HFFc6 (cell line): ENCODE measurements at places on chromosomes 12 and 14. TPM values are rescaled to one million over a fixed set of nuclear protein-coding genes. Genes with fewer than 3 reads are reported as not detected.

DNA sequence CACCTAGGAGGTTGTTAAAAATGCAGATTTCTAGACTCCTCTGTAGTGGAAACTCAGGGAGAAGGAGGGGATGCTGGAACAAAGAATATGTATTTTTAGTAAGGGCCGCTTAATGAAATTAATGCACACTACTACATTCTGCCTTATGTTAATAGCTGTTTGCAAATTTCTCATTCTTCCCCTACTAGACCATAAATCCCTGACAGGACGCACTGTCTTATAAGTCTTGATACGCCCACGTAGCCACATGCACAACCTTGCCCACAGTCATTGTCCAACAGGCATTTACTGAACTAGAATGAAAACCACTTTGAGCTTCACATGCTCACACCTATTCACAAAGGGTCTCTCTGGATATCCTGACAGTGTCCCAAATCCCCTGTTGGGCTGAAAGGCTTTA lies 10.5 kb downstream of the KRT2 start:
- no peak for DNase-seq

DNA sequence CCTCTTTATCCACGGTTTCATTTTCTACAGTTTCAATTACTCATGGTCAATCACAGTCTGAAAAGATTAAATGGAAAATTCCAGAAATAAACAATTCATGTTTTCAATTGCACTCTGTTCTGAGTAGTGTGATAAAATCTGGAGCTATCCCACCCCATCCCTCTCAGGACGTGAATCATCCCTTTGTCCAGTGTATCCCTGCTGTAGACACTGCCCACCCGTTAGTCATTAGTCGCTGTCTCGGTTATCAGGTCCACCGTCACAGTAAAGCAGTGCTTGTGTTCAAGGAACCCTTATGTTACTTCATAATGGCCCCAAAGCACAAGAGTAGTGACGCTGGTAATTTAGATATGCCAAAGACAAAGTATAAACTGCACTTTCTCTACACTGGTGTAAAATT lies 141.0 kb upstream of the LMNTD1 start:
- DNase-seq = peak; percentile 91

- DNase-seq = no peak
These were observed 16.2 kb upstream of the IGF1 start for GRCh38 chr12:102496591-102496990.

- no peak for DNase-seq
These were observed 181.4 kb downstream of the EFCAB11 start for GRCh38 chr14:89773151-89773550.

DNA sequence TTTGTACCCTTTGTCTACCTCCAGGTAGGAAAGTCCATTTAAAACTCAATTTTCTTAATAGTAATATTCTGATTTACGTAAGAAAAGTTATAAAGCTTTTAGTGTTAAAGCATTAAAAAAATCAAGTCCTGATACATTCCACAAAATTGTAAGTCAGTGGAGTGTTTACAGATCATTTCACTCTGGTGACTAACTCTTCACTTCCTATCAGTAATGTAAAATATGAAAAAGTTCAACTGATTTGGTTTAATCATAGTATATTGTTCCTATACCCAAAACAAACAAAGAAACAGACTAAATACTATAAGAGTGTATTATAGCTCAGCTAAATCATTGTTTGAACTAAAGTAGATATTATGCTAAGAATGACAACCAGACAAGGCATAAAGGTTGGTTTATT lies 85.9 kb downstream of the VEZT start:
- peak; percentile 5 for DNase-seq

- DNase-seq = peak; percentile 43
These were observed 4.7 kb upstream of the TTC7B start for GRCh38 chr14:90820958-90821357.

DNA sequence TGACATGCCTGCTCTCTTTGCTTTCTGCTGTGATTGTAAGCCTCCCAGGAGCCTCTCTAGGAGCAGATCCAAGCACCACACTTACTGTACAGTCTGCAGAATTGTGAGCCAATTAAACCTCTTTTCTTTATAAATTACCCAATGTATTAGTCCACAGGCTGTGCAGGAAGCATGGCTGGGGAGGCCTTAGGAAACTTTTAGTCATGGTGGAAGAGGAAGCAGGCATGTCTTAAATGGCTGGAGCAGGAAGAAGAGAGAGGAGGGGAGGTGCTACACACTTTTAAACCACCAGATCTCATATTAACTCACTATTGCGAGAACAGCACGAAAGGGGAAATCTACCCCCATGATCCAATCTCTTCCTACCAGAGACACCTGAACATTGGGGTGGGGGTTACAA lies 108.9 kb downstream of the DERA start:
- DNase-seq = no peak

- no peak for DNase-seq
These were observed 70.2 kb downstream of the SLC25A47 start for GRCh38 chr14:100393362-100393761.

GRCh38 chr12:69136931-69137613 lies 102.3 kb upstream of the CPSF6 start:
- DNase-seq = no peak

DNA sequence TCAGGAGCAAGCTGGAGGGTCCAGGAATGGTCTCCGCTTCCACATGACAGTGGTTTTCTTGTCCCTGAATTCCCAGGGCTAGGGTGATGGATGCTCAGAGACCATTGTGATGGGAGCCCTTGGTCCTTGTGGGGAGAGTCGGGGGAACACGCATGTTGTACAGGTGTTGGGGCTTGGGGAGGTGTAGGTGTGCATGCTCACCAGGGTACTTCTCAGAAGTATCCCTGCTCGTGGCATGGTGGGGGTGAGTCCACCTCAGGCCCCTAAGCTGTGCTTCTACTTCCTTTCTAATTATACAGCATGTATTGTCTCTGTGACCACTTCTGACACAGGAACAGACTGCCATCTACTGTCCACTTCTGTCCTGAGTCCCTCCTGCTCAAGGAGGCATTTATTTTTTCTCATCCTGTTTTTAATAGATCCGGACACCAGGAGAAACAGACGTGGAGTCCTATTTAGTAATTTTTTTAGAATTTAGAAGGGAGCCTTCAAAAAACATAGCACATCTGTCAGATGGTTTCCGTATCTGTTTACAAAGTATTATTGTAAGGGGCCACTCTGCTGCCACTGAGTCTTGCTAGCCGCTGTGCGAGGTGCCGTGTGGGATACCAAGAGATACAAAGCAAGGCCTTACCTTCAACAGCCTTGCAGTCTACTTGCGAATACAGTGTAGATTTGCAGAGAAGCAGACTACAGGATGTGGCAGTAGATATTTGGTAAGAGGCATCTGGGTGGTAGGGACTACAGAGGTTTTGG lies 10.5 kb downstream of the NTF3 start:
- DNase-seq = peak; percentile 73

DNA sequence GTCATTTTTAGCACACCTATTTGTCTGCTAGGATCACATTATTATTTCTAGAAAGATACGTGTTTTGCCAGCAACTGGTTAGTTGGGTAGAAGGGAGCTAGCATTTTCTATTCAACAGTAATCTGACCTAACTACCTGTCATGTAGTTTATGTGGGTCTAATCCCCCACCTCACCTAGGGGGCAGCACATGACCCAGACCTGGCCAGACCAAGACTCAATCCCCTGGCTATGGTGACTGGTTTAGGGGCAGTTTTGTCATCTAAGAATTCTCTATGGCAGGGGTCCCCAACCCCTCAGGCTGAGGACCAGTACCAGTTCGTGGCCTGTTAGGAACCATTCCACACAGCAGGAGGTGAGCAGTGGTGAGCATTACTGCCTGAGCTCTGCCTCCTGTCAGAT lies 29.5 kb upstream of the EVL start:
- no peak for DNase-seq

DNA sequence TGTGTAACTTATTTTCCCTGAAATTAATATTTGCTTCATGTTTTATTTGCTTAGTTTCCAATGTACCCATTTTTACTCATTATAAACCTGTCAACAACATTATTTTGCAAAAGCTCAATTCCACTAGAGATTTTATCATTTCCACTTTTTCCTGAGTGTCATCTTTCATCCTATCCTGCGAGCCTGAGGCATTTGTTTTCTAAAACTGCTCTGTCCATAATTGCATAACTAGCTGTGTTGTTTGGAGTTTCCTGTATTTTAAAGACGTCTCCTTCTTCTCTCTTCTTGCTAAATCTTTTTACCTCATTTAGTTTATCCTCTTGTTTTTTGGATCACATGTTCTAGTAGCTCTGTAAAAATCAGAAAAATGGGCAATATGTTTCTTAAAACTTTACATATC lies 332.7 kb upstream of the NOVA1 start:
- no peak for DNase-seq

- no peak for DNase-seq
These were observed 16.2 kb downstream of the CLMN start for GRCh38 chr14:95303552-95303951.

The PRKD1 gene
- total RNA-seq = 20.7 to 22.1 TPM (median 21.8 TPM) in 3 replicates

The TMEM119 gene
- 13.4 to 20.9 TPM (median 18.0 TPM) in 3 replicates for total RNA-seq

The ST8SIA1 gene
- total RNA-seq = not detected in 3 replicates

The KCNJ8 gene
- total RNA-seq = 0.63 to 8.1 TPM (median 1.8 TPM) in 3 replicates

The JDP2 gene
- 49.1 to 60.1 TPM (median 51.2 TPM) in 3 replicates for total RNA-seq
